Pancreas (tissue), 10 donors: ENCODE measurements at places on chromosomes 6 and 20. TPM values are rescaled to one million over a fixed set of nuclear protein-coding genes. Genes with fewer than 3 reads are reported as not detected.
A peak's percentile ranks its signal among the peaks of the same experiment; 100 is the strongest.

- H3K4me3 ChIP-seq: no peak overlapping the region
- H3K27ac ChIP-seq: no peak overlapping the region
- H3K36me3 ChIP-seq: no peaks in the 10 kb centered on the region
- peaks cover 4% of the 10 kb centered on the region for H3K27me3 ChIP-seq
Observed at GRCh38 chr20:47809161-47809960, 24.1 kb upstream of the SULF2 start.

The PI3 gene
- 1.4 TPM for total RNA-seq

The AGPAT4 gene
- total RNA-seq: 3.2 TPM

- no peak for DNase-seq
- no peaks in the 10 kb centered on the region for H3K36me3 ChIP-seq
- H3K27ac ChIP-seq: no peak overlapping the region
- H3K27me3 ChIP-seq: no peaks in the 10 kb centered on the region
- no peaks in the 10 kb centered on the region for H3K4me1 ChIP-seq
Observed at GRCh38 chr6:110147870-110148269, 31.6 kb downstream of the WASF1 start.

DNA sequence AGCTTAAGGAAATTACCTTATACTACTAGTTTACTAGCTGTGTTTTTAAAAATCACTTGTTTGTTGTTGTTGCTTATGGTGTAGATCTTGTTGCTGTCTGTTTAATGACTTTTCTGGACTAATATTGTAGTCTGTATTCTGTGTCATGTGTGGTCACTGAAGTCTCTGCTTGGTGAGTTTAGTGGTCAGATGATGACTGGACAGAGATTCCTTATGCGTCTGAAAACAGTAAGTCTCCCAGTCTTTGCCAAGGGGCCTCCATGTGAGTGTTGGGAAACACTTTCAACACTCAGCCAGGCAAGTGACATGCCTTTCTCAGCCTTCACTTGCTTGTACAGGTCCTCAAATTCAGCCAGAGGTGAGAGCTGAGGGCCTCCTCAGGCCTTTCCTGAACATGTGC lies 256.9 kb upstream of the RNF24 start:
- no peak overlapping the region for H3K4me3 ChIP-seq
- H3K4me1 ChIP-seq: no peaks in the 10 kb centered on the region
- H3K27me3 ChIP-seq: no peaks in the 10 kb centered on the region
- H3K27ac ChIP-seq: no peak overlapping the region
- DNase-seq: no peak

The SLC17A1 gene
- not detected for total RNA-seq

- peaks cover 4% of the 10 kb centered on the region for H3K4me1 ChIP-seq
- DNase-seq: peak; percentile 54
- H3K4me3 ChIP-seq: peak within 1 kb of the TSS; percentile 33
- H3K27ac ChIP-seq: no peak within 1 kb of the TSS
- H3K36me3 ChIP-seq: no peaks in the 10 kb centered on the region
Observed at GRCh38 chr20:52972190-52972937, at the start of gene TSHZ2. Gene TSHZ2 (plus strand): TSS chr20:52972358. CDS start chr20:52973294, 936 bp downstream.

The MROH8 gene
- 1.5 TPM for total RNA-seq

DNA sequence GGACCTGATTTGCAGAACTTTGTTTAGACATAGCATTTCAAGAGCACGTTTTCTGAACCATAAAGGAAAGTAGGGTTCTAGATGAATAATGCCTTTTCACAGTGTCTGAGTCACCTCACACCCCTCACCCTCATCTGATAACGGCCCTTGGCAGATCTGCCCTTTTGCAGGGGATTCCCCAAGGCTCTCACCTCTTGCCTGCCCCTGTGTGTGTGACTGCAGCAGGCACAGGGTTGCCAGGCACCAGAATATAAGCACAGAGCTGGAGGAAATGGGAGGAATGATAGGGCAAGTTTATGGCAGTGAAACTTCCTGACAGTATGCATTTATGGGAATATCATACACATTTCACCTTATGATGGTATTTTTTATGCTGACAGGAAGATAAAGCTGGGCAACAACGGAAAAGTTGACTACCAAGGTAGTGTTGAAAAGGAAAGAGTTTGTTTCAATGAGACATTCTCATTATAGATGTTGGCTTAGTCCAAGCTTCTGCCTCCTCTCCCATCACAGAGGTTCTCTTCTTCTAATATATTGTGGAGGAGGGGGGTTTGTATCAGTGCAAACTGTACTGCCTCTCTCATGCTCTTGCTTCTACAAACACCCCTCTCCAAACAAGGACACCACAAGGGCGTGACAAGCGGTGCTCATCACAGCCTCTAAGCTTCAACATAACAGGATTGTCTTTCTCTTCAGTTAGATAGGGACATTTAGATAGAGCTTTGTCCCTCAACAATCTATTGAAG lies 101.5 kb upstream of the BACH2 start:
- H3K27ac ChIP-seq: no peak overlapping the region
- DNase-seq: no peak
- no peaks in the 10 kb centered on the region for H3K27me3 ChIP-seq
- H3K4me3 ChIP-seq: no peak overlapping the region
- H3K36me3 ChIP-seq: no peaks in the 10 kb centered on the region
- H3K4me1 ChIP-seq: no peaks in the 10 kb centered on the region

DNA sequence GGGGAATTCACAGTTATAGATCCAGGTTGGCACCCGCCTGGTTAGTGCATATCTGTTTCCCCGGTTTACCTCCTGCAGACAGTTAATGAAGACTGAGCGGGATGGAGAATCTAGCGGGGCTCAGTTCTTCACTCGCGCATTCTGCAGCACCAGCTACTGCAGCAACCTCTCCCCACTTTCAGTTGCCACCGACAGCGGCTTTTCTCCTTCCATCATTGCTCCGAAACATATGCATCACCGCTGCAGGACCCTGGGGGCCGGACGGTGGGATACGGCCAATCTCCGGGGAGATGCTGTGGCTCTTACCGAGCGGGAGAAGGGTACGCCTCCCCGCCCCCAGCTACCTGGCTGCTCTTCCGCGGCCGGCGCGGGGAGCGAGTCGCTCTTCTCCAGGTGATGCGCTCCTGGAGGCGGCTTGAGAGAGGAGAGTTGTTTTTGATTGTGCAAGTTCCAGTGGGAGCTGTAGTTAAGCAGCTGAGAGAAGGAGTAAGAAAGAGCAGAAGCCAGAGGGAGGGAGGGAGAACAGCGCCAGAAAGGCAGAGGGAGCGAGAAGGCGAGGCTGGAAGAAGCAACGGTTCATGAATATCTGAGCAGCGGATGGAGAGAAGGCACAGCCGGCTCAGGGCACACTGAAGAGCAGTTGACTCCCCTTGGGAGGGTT lies at the start of gene SGK1:
Gene SGK1 (minus strand): TSS at position 642 of the 661 bp plus-strand sequence. CDS start 652 bp downstream, outside the sequence.
- peaks cover 9% of the 10 kb centered on the region for H3K4me1 ChIP-seq
- H3K27ac ChIP-seq: peak within 1 kb of the TSS; percentile 39
- no peak for DNase-seq
- H3K4me3 ChIP-seq: peak within 1 kb of the TSS; percentile 12
- no peaks in the 10 kb centered on the region for H3K27me3 ChIP-seq

The CST5 gene
- total RNA-seq: 0.23 TPM

- H3K36me3 ChIP-seq: peaks cover 11% of the 10 kb centered on the region
- DNase-seq: no peak
- H3K27me3 ChIP-seq: no peaks in the 10 kb centered on the region
Observed at GRCh38 chr6:15521582-15521981, 141.2 kb downstream of the DTNBP1 start.

DNA sequence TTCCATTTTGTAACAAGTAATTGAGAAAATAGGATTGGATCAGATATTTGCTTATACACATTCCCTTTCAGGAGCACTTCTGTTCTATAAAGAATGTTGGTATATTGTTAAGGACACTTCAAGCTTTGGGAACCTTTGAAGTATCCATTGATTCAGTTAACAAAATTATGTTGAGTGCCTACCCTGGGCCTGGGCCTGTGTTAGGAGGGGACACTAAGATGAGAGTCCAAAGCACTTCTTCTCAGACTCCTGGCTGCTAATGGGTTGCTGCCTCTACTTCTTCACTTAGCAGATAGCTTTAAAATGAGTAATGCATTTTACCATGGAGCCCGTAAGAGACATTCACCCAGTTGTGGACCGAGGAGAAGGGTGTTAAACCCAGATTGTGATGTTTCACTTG lies 40.3 kb downstream of the PTPN1 start:
- H3K4me3 ChIP-seq: no peak overlapping the region
- H3K27ac ChIP-seq: no peak overlapping the region
- H3K4me1 ChIP-seq: peaks cover 8% of the 10 kb centered on the region
- no peaks in the 10 kb centered on the region for H3K27me3 ChIP-seq
- no peaks in the 10 kb centered on the region for H3K36me3 ChIP-seq
- no peak for DNase-seq

DNA sequence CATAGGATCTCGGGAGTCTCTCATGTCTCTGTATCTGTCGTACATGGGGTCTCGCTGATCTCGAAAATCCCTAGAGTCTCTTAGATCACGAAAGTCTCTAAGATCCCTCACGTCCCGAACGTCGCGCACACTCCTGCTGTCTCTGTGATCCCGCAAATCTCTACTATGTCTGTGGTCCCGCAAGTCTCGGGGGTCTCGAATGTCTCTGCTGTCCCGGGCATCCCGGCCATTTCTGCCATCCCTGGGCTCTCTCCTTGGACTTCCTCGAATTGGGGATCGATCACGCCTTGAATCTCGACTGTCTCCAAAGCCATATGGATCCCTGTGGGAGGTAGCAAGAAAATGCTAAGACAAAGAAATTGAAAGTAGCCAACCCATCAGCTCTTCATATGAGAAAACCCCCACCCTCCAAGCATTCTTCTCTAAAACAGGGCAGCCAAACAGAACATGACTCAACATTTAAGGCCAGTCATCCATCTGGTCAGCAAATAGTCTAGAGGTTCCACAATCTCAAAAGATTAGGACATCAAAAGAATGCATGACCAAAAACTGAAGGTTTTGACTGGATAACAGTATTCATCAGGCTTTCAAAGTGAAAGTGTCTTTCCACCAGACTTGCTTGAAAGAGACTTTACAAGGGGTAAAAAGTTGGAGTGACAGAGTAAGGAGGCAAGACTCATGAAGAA lies 19.4 kb downstream of the NCOA5 start:
- H3K4me3 ChIP-seq: no peak overlapping the region
- H3K4me1 ChIP-seq: no peaks in the 10 kb centered on the region
- DNase-seq: no peak
- no peak overlapping the region for H3K27ac ChIP-seq
- peaks cover 22% of the 10 kb centered on the region for H3K36me3 ChIP-seq

The RBPJL gene
- 433 TPM for total RNA-seq

DNA sequence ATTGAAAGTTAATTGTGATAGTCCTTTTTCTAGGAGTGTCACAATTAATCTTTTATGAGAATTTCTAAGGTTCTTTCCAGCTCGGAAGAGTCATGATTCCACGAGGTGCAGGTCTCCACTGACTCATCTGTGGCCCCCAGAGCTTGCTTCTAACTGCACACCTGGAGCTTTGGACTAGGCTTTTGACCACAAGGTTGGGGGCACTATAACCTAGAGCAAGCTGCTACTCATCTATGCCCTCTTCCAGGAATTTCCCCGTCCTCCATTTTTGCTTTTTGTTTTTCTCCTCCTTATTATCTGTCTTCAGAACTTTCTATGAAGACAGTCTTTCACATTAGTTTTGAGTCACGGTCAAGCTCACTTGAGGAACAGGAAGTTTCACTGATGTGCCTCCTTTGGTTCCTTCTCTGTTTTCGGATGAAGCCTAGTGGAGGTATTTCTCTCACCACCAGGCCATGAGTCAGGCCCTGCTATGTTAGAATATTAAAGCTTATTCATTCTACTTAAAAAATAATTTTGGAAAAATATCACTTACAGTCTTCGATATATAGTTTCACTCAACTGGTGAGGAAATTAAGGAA lies 119.2 kb upstream of the INSM1 start:
- no peak overlapping the region for H3K27ac ChIP-seq
- no peak overlapping the region for H3K4me3 ChIP-seq
- no peaks in the 10 kb centered on the region for H3K36me3 ChIP-seq
- DNase-seq: no peak
- H3K27me3 ChIP-seq: no peaks in the 10 kb centered on the region

GRCh38 chr20:63978319-63979228 lies 868 bp downstream of the SAMD10 start:
- no peaks in the 10 kb centered on the region for H3K27me3 ChIP-seq
- peak overlapping the region; percentile 76 for H3K27ac ChIP-seq
- no peaks in the 10 kb centered on the region for H3K36me3 ChIP-seq
- DNase-seq: peak; percentile 91

The KCNK5 gene
- 10.8 TPM for total RNA-seq

DNA sequence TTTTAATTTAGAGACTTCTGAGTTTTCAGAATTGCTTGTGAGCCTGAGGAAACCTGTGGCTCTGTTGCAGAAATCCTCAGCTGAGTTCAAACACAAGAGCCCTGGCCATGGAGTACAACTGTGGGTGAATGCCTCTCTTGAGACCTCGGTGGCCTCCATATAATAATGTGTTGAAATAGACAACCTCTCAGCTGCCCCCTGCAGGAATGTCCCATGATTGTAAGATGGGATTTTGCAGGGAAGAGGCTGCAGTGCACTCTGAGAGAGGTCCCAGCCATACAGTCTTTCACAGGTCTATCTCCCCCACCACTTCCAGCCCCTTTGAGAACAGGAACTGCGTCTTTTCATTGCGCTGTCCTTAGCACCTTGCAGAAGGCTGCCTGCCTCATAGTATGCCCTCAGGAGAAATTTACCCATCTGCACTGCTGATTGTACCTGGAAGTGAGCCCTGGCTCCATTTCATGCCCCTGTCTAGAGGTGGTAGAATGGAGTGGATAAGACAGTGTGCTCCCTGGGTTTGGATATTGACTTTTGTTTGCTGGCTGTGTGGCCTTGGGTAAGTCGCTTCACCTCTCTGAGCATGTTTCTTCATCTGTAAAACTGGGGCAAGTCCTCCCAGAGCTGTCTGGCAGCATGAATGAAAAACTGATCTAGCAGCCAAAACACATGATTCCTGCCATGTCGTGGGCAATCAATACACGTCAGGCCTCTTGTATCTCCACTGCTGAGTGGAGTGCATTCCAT lies 16.8 kb upstream of the CDH22 start:
- DNase-seq: no peak
- no peak overlapping the region for H3K27ac ChIP-seq
- no peaks in the 10 kb centered on the region for H3K27me3 ChIP-seq
- H3K36me3 ChIP-seq: no peaks in the 10 kb centered on the region
- peaks cover 17% of the 10 kb centered on the region for H3K4me1 ChIP-seq

DNA sequence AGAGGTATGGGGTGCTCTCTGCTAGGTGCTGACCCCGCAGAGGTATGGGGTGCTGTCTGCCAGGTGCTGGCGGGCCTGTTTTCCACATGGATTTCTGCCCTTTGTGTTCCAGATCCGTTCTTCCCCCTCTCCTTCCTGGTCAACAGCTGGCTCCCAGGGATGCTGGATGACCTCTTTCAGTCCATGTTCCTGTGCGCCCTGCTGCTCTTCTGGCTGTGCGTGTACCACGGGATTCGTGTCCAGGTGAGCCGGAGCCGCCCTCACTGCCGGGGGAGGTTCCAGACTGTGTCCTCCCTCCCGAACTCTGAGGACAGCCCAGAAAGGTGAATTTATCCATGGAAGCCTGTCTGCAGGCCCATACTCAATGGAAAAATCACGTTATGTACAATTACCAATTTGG lies 36.3 kb downstream of the DYNLT1 start:
- H3K4me1 ChIP-seq: peaks cover 15% of the 10 kb centered on the region
- no peak for DNase-seq
- peaks cover 7% of the 10 kb centered on the region for H3K36me3 ChIP-seq
- no peaks in the 10 kb centered on the region for H3K27me3 ChIP-seq
- no peak overlapping the region for H3K27ac ChIP-seq
- H3K4me3 ChIP-seq: no peak overlapping the region

GRCh38 chr6:47335466-47335865 lies 25.8 kb upstream of the TNFRSF21 start:
- DNase-seq: no peak
- H3K36me3 ChIP-seq: no peaks in the 10 kb centered on the region
- H3K27me3 ChIP-seq: no peaks in the 10 kb centered on the region
- no peaks in the 10 kb centered on the region for H3K4me1 ChIP-seq
- no peak overlapping the region for H3K27ac ChIP-seq
- no peak overlapping the region for H3K4me3 ChIP-seq
